Muscle of back (tissue), 13 donors: ENCODE measurements at places on chromosomes 2 and 18. TPM values are rescaled to one million over a fixed set of nuclear protein-coding genes. Genes with fewer than 3 reads are reported as not detected.
A peak's percentile ranks its signal among the peaks of the same experiment; 100 is the strongest.

The NXPH2 gene
- 18.9 TPM for polyA plus RNA-seq

The ACMSD gene
- 0.91 TPM for polyA plus RNA-seq

The CFC1 gene
- not detected for polyA plus RNA-seq

The CTAGE1 gene
- polyA plus RNA-seq, result not detected

The CNGA3 gene
- polyA plus RNA-seq, result 0.97 TPM

The COA5 gene
- polyA plus RNA-seq, result 45.0 TPM

GRCh38 chr2:142525720-142526119 lies 351.7 kb upstream of the KYNU start:
- DNase-seq, result no peak

- no peak for DNase-seq
Observed at GRCh38 chr2:203344667-203345066, 16.5 kb downstream of the ABI2 start.

DNA sequence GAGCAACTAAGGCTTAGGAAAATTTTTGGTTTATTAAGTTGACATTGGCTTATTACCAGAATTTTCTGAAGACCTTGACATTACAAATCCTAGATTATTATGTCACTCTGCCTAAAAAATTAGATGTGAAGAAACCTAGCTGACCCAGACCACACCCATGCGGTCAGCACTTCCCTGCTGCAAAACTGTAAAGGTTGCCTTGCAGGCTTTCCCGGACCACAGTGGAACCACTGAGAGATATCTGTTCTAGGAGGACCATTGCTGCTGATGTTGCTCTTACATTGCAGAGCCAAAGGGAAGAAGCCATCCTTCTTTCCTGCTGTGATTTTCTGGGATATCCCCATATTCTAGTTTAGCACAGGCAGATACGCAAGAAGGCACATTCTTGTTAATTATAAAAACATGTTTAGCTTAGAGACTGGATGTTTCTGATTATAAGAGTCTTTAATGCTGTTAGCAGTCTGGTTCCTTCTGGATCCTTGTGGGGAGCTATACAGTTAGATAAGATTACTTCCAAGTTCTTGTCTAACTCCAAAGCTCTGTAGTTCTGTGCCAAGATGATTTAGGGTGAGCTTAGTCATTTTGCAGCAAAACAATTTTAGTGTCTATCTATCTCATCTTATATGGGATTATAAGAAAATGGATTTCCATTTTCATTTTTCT lies 70.2 kb downstream of the AOX1 start:
- peak; percentile 9 for DNase-seq

DNA sequence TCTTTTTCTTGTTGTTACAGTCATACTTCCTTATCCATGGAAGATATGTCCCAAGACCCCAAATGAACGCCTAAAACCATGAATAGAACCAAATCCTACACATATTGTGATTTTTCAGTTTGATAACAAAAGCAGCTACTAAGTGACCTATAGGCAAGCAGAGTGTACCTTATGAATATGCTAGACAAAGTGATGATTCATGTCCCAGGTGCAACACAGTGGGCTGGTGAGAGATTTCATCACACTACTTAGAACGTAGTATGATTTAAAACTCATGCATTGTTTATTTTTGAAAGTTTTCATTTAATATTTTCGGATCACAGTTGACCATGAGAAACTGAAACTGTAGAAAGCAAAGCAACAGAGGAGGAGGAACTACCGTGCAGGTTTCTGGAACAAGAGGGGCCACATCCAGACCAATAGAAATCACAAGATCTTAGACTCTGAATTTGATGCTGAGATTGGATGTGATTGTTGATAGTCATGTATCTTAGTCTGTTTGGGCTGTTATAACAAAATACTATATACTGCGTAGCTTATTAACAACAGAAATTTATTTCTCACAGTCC lies 470.8 kb upstream of the VRK2 start:
- DNase-seq, result no peak

DNA sequence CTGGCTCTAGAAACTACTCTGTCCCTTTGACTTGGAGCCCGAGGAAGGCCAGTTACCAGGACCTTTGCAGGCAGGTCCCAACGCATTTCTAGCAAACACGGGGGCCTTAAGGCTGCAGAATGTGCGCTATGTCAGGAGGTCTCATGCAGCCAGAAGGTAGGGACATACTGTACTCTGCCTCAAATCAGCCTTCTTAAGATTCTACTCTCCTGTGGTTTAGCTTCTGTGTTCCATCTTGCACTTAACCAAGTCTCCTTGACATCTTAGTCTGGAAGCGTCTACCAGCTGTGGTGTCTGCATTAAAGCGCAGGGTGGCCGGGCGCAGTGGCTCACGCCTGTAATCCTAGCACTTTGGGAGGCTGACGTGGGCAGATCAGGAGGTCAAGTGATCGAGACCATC lies 65.5 kb downstream of the STEAP3 start:
- no peak for DNase-seq

GRCh38 chr2:227834423-227834822 lies 20.8 kb downstream of the CCL20 start:
- DNase-seq, result no peak

DNA sequence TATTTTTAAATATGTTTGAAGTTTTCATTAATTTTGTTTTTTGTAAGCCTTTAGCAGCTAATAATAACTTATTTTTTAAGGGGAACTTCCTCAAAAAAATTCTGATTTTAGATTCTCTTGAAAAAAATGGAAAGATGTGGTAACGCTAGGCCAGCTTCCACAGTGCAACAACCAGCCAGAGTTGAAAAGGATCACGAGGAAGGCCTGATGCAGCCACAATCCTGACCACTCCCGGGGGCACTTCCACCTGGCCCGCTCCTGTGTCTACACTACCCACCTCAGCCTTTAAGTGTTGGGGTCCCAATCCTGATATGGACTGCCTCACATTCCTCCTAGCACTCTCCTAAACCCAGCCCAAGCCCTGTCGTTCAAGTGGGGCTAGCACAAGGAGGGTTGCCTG lies 101.1 kb downstream of the TMEM17 start:
- no peak for DNase-seq

DNA sequence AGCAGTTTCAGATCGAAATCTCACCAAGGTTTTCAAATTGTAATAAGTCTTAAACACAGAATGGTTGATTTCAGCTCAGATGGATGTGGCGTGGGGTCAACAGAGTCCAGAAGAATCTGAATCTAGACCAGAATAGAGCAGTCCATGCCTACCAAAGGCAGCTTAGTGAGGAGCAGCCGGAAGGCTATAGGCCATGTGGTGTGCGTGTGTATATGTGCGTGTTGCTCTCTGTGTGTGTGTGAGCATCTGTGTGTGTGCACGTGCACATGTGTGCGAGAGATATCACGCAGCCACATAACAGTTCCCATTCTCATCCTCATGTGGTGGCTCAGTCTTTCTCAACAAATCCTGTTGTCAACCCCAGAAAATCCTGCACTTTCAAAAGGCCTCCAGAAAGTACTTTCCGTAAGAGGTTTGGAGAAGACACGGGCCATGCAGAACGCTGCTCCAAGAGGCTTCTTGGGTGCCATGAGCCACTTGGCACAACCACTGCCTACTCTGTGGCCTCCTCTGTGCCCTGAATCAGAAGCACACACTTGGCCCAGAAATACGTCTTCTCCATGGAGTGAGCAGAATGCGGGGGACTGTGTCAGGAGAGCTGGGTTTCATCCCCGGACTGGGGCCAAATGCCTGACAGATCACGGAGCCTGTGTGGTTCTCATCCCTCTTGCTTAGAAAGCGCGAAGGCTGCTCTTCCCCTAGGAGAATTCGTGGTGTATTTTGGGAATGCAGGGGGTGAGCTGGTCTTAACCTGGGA lies 67.3 kb downstream of the ACKR3 start:
- no peak for DNase-seq

DNA sequence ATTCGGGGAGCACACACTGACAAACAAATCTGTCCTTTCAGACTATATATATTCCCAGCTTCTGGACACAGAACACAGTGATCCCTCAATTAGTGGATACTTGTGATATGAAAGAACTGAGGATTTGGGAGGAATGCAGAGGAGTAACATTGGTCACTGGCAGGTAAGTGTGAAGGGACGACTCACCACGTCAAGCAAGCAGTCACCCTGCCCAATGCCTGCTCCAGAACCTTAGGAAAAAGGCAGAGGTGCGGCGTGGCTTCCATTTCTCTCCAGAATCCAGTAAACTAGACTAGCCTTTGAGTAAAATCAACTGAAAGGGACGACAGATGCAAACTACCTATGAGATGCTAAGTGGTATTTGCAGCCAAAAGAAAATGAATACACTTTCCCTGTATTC lies 1.1 kb downstream of the CCDC93 start:
- DNase-seq, result no peak

- DNase-seq, result no peak
Observed at GRCh38 chr2:224569654-224570053, 15.5 kb downstream of the CUL3 start.

DNA sequence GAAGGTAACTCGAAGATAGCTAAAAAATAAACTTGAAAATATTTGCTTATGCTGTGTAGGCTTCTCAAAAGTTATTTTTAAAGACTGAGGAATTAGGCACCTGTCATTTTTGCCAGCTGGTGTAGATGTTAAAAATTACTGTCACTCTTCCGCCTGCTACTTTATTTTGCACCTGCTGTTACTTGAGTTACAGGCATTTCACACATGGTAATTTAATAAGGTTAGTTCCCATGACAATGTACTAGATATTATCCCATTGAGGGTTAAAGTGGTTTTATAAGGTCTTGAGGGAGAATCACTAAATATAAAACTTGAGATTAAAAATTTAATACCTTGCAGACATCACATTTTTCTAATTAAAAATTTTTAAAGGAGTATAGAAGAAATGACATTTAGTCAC lies 26.6 kb downstream of the MYL1 start:
- DNase-seq, result peak; percentile 68

GRCh38 chr2:239121600-239122012 lies 273.7 kb downstream of the TWIST2 start:
- no peak for DNase-seq

GRCh38 chr2:137893145-137893544 lies 71.1 kb upstream of the HNMT start:
- no peak for DNase-seq

- no peak for DNase-seq
Observed at GRCh38 chr2:10755621-10756020, 34.2 kb downstream of the ATP6V1C2 start.
